ENCODE measurements at places on chromosomes 11 and 22.

DNA sequence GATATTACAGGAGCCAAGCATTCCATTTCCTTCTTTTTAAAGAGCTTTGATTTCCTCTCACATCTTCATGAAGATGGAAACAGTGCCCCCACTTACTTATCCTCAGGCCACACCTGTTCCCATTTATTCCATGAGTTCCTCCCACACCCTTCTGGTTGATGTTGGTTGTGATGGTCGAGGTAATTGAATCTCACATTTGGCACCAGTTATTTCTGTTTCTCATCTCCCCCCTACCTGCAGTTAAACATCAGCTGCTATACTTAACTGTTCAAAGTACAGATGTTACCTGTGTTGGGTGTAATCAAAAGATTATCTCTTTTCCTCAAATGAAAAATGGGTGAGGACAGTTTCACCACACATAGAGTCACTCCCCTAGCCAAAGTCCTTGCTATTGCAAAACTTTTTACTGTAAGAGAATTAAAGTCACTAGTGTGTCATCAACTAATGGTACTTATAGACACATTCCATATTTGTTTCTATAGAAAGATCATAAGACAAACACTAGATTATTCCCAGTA is 1.9 kb downstream of the TMEM45B start:
- H3K4me1 ChIP-seq, result no peaks in the 10 kb centered on the region
- no peak overlapping the region for H3K27ac ChIP-seq
- H3K4me3 ChIP-seq, result no peak overlapping the region

DNA sequence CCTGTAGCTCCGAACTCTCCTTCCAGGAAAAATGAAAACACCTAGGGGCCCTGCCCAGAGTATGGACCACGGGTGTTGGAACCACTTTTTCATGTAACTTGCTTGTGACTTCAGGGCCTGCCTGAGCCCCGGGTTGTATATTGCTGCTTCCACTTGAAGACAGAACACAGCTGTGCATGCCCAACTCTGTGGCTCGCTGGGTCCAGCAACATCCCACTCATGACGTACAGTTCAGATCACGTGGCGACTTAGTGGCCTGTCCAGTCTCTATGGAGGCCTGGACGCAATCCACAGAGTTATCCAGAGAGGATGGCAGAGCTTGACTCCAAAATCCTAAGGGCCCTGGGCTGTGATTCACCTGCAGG is 6.8 kb downstream of the C11orf21 start:
- H3K27ac ChIP-seq, result no peak overlapping the region
- H3K27me3 ChIP-seq, result peaks cover 16% of the 10 kb centered on the region
- no peak for ATAC-seq
- H3K4me3 ChIP-seq, result no peak overlapping the region

DNA sequence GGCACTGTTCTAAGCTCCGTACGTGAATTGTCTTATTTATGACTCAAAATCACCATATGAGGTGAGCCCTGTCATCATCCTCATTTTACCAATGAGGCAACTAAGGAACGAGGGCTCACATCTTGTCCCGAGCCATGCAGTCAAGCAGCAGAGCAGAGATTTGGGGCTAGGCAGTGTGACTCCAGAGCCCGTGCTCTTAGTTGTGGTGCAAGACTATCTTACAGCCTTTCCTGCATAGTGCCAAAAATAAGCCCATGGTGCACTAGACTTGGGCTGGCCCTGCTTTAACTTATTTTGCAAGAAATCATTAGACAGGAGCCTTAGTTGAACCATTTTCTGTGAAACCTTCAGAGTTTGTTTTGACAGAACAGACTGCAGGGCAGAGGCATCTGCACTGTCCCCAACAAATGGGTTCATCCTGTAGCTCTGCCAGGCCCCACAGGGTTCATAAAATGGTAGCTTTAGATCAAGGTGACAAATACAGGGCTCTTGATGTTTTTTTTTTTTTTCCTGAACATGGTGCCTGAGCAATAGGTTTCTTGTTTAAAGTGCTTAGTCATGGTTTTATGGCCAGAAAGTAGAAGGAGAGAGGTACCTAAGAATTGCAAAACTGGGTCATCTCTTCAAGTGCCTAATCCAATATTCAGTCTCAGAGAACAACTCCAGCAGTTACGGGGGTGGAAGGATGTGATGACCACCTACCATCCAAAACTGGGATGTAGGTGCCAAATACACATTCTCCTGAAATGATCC is 56.6 kb downstream of the BMAL1 start:
- no peaks in the 10 kb centered on the region for H3K27me3 ChIP-seq
- H3K4me1 ChIP-seq, result peaks cover 39% of the 10 kb centered on the region
- no peak for ATAC-seq

- no peaks in the 10 kb centered on the region for H3K4me1 ChIP-seq
- H3K27me3 ChIP-seq, result peaks cover 15% of the 10 kb centered on the region
- H3K36me3 ChIP-seq, result no peaks in the 10 kb centered on the region
Observed at GRCh38 chr11:12540075-12540680, 134.0 kb upstream of the TEAD1 start.

DNA sequence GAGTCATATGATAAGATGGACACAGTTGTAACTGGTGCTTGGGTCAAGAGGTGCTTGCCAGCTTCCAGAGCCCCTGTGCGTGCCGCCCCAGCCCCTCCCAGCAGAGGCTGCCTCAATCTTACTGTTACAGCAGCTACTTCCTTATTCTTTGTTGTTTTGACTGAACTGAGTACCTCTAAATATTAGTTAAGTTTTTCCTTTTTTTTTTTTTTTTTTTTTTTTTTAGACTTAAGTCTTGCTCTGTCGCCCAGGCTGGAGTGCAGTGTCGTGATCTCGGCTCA is 8.8 kb downstream of the ZBED4 start:
- no peaks in the 10 kb centered on the region for H3K27me3 ChIP-seq
- ATAC-seq, result no peak
- H3K4me3 ChIP-seq, result no peak overlapping the region
- H3K36me3 ChIP-seq, result peaks cover 21% of the 10 kb centered on the region
- peaks cover 34% of the 10 kb centered on the region for H3K4me1 ChIP-seq

DNA sequence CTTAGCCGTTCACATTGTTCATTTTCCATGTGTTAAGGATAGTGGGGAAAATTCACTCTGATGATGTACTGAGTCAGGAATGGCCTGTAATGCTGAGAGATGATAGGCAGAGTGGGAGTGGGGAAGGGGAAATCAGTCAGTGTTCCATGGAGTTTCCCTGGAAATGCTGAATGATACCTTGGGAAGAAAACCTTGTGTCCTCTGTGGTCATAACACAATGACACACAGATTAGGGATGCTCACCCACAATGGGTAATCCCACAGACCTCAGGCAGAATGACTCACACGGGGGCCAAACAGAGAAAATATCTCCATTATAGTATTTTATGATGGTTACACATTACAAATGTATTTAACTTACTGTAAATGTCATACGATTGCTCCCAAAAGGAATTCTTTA is 118.0 kb downstream of the SNX19 start:
- no peak overlapping the region for H3K27ac ChIP-seq
- H3K27me3 ChIP-seq, result peaks cover 9% of the 10 kb centered on the region
- no peaks in the 10 kb centered on the region for H3K4me1 ChIP-seq
- no peak overlapping the region for H3K4me3 ChIP-seq
- no peaks in the 10 kb centered on the region for H3K36me3 ChIP-seq

DNA sequence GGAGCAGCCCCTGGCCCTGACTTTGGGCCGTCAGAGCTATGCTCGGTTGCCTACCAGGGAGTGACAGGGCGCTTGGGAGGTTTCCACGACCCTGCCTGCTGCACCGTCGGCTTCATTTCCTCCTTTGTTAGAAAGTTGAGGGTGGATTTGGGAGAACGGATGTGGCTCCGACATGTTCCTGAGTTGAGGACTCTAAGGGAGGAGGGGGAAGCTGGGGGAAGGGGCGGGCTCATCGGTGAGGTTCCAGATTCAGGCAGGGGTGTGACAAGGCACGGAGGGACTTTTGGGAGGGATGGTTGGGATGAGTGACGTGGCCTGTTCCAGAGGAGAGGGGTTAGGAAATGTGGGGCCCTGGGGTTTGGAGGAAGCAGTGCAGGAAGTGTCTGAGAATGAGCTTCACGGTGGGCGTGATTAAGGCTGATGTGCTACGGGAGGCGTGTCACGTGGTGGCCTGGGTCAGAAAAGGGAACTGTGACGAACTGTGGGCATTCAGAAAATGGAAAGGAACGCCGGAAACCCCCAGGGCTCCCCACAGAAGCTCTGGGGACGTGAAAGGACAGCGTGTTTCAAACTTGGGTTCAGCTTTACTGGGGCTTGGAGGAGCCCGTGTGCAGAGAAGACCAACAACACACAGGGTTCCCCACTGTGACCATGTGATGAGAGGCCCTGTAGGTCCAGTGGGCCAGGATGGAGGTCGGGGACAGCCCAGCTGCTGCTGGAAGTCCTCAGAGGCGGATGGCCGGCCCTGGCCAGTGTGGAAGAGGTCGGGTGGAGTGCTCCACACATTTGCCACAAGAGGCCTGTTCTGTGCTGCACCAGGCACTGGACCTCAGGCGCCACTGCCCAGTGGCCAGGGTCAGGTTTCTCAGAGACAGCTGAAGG is 2.8 kb downstream of the PARVB start:
- peak overlapping the region; percentile 65 for H3K4me3 ChIP-seq
- H3K36me3 ChIP-seq, result peaks cover 36% of the 10 kb centered on the region
- ATAC-seq, result peak; percentile 82
- H3K27ac ChIP-seq, result peak overlapping the region; percentile 97

DNA sequence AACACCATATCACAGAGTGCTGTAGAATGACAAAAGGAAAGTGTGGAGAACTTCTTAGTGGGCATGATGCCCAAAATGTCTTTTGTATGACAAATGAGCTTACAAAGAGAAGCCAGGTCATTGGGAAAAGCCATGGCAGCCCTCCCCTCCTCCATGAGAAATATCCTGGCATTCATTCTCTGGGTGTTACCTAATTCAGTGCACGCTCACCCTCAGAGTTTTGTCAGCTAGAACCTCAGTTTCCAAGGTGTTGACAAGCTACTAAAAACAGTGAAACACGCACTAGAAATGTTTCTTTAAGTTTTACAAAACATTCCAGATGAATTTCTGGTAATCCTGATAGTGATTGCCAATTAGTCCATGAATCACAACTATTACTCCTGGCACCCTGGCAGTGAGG is 105.4 kb upstream of the FSHB start:
- no peaks in the 10 kb centered on the region for H3K36me3 ChIP-seq
- no peak overlapping the region for H3K27ac ChIP-seq
- H3K4me1 ChIP-seq, result no peaks in the 10 kb centered on the region

DNA sequence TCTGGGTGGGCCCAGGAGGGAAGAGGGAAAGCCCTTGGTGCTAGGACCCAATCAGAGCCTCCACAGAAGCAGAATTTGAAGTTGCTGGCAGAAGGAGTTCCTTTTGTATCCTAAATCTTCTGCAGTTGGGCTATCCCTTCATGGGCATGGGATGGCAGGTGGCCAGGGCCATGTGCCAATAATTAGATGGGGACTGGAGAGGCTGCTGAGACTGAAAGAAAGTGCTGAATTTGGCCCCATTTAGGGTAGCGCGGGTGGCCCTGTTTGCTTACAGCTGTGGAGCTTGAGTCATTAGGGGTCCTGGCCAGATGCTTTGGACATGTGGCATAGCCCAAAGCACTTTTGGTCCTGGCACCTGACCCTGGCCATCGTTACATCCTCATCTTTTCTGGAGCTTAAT is 27.1 kb downstream of the PARVA start:
- ATAC-seq, result no peak
- H3K27ac ChIP-seq, result no peak overlapping the region
- no peaks in the 10 kb centered on the region for H3K27me3 ChIP-seq
- no peak overlapping the region for H3K4me3 ChIP-seq

GRCh38 chr11:115321605-115322289 is 182.5 kb downstream of the CADM1 start:
- H3K27ac ChIP-seq, result no peak overlapping the region
- peaks cover 8% of the 10 kb centered on the region for H3K4me1 ChIP-seq
- no peaks in the 10 kb centered on the region for H3K36me3 ChIP-seq
- no peak overlapping the region for H3K4me3 ChIP-seq
- H3K27me3 ChIP-seq, result no peaks in the 10 kb centered on the region
- no peak for ATAC-seq

- no peak for ATAC-seq
- H3K4me3 ChIP-seq, result no peak overlapping the region
- H3K27ac ChIP-seq, result no peak overlapping the region
- peaks cover 91% of the 10 kb centered on the region for H3K27me3 ChIP-seq
- no peaks in the 10 kb centered on the region for H3K4me1 ChIP-seq
- no peaks in the 10 kb centered on the region for H3K36me3 ChIP-seq
Observed at GRCh38 chr22:49733631-49734030, 94.0 kb downstream of the BRD1 start.

DNA sequence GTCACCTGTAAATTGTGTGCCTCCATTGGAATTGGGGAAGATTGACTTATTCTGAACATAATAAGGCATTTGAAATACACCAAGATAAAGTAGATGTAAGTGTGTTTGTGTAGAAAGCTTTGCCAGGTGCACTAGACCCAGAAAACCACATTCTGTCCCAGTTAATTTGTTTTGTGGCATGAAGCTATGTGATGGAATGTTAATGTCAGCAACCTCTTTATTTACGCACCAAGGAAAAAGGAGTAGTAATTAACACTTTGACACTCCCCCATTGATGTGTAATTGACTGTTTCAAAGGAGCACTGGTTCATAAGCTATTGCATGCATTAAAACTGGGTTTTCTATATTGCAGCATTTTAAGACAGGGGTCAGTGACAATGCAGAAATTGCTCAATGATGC is 14.3 kb downstream of the EIF3M start:
- no peak overlapping the region for H3K4me3 ChIP-seq
- no peaks in the 10 kb centered on the region for H3K4me1 ChIP-seq
- H3K36me3 ChIP-seq, result peaks cover 51% of the 10 kb centered on the region
- no peak for ATAC-seq
- H3K27me3 ChIP-seq, result no peaks in the 10 kb centered on the region

- ATAC-seq, result no peak
- no peaks in the 10 kb centered on the region for H3K4me1 ChIP-seq
- H3K36me3 ChIP-seq, result no peaks in the 10 kb centered on the region
Observed at GRCh38 chr11:1256257-1257045, 33.6 kb downstream of the MUC5B start.

DNA sequence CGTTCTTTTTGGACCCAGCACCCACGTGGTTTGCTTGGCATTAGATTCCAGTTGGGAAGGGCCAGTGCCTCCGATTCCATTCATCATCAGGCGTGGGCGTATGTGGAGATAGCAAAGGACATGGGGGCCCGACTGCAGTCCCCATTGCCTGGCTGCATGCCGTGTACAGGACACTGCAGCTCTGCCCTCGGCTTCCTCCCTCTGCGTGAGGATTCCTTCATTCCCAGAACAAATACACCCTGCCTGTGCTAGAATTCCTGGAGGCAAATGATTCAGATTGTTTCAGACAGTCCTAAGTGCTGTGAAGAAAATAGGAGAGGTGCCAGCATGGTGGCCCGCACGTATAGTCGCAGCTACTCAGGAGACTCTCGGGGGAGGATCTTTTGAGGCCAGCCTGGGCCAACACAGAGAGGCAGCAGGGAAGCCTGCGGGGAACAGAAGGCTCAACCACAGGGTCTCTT is 15.4 kb downstream of the DERL3 start:
- H3K4me1 ChIP-seq, result peaks cover 62% of the 10 kb centered on the region
- H3K4me3 ChIP-seq, result no peak overlapping the region
- H3K27ac ChIP-seq, result peak overlapping the region; percentile 69
- H3K36me3 ChIP-seq, result peaks cover 85% of the 10 kb centered on the region
- ATAC-seq, result no peak
- H3K27me3 ChIP-seq, result no peaks in the 10 kb centered on the region

- peaks cover 22% of the 10 kb centered on the region for H3K4me1 ChIP-seq
- peaks cover 5% of the 10 kb centered on the region for H3K36me3 ChIP-seq
- ATAC-seq, result no peak
Observed at GRCh38 chr11:2308713-2309112, 6.9 kb downstream of the TSPAN32 start.
